ENCODE measurements at places on chromosomes 6 and 20.

DNA sequence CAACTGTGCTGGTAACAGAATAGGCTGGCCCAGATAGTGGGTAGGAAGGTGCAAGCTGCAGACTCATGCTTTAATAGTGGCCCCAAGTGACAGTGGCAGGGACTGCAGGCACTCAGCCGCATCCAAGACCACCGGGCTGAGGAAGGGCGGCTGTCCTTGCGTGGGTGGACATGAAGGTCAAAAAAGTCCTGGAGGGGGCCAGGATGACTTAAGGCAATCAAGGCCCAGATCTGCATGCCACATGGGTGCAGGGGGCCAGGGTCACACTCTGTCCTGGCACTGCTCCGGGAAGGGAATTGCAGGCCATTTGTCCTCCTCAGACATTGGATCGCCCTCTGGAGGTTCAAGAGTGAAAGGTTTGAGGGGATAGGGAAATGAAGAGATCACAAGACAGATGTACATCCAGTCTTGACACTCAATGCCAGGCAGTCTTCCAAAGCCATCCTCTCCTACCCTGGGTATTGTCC is 10.4 kb upstream of the VNN2 start:
- no peak for DNase-seq

DNA sequence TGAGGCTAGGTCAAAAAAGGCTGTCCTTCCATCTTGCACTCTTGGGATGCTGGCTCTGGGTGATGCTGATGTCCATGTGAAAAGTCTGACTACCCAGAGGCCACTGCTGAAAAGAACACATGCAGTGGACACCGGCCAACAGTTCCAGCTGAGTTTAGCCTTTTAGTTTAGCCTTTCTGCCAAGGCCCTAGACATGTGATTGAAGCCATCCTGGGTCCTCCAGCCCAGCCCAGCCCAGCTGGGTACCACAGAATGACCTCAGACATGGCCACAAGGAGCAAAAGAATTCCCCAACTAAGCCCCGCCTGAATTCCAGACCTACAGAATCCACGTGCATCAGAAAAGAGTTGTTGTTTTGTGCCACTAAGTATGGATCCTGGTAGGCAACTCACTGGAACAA is 17.4 kb downstream of the PIGT start:
- no peak for DNase-seq

GRCh38 chr20:2798814-2799213 is 1.6 kb downstream of the CPXM1 start:
- DNase-seq: no peak

DNA sequence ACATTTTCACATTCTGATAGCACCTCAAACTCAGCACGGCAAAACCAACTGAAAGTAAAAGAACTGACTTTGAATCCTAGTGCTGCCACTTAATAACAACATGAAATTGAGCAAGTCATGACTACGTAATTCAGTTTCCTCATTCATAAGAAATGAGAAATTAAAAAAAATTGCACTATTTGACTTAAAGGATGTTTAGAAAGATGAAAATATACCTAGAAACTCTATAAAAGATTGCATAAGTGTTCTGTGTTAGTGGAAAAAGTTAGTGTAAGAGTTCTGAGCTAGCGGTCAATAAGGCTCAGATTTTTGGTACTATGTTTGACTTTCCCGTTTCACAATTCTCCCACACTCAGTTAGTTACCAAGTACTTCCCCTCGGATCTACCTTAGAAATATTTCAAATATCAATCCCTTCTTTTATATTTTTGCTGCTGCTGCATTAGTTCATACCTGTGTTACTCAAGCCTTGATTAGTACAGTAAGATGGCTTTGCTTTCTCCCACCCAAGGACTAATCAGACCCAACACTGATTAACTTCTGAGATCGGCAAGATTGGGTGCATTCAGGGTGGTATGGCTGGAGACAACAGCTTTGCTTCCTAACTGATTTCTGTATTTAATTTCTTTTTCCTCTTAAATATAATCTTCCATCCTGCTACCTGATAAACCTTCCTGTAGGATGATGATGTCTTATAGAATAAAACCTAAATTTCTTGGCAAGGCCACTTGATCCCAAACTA is 25.9 kb downstream of the ECHDC1 start:
- no peak for DNase-seq

DNA sequence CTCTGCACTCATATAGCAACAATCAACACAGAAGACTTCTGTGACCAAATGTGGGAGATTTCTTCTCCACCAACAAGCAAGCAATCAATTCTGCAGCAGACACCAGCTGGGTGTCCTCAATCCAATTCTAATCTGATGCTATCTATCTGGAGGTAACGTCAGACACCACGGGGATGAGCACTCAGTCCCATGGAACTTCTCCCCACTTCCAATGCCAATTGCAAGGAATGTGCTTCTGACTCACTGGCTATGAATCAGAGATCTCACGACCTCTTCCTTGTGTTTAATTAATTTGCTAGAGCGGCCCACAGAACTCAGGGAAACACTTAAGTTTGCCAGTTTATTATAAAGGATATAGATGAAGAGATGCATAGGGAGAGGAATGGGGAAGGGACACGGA is 103.5 kb upstream of the SIRPG start:
- DNase-seq: no peak
